ENCODE measurements at places on chromosomes 7 and 10. TPM values are rescaled to one million over a fixed set of nuclear protein-coding genes. Genes with fewer than 3 reads are reported as not detected.

Gene PDCD11
- 66.0 TPM for total RNA-seq

GRCh38 chr7:158032561-158033115, 555.0 kb downstream of the PTPRN2 start:
- no peak for DNase-seq

DNA sequence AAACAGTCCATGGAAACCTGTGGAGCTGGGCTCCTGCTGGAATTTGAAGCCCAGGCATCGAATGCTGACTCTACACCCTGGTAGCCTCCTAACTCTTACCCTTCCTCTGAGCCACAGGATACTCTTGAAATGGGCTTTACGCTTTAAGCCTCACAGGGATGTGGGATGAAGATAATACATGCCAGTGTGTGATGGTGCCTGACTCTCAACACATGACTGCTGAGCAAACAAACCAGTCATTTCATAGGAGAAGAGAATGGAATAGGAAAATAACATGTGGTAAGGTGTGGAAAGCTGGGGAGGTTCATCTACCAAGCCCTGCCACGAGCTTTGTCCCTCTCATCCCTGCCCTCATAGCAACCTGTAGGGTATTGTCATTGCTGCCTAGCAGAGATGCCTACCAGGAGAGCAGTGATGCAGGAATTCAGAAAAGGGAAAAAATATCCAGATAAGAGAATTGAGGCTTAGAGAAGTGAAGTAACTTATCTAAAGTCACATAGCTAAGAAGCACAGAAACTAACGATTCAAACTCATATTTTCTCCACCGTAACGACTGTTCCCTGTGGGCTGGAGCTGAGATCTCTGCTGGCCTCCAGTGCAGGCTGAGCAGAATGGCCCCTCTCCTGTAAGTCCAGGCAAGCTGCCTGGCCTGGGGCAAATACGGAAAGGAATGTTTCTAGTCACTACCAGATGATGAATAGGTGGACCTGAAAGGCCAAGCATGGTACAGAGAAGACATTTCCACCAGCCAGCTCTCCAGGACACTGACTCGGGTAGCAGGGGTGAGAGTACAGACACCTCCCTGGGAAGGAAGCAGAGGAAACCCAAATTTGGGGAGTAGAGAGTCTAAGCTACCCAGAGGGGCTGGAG, 90.2 kb upstream of the DUSP5 start:
- no peak for DNase-seq

Gene ADAM8
- 137 TPM for total RNA-seq

- DNase-seq, result no peak
Measured at GRCh38 chr7:34309116-34309515, 348.9 kb upstream of the NPSR1 start.

GRCh38 chr7:25735674-25736242, 416.2 kb upstream of the NFE2L3 start:
- no peak for DNase-seq

Gene AKR1B15
- total RNA-seq, result not detected

All from activated B cell treated with CpG ODN at 0.5 μM for 24 hours (primary cell).